Caudate nucleus (tissue), 63 donors: ENCODE measurements at places on chromosomes 5 and 9.

DNA sequence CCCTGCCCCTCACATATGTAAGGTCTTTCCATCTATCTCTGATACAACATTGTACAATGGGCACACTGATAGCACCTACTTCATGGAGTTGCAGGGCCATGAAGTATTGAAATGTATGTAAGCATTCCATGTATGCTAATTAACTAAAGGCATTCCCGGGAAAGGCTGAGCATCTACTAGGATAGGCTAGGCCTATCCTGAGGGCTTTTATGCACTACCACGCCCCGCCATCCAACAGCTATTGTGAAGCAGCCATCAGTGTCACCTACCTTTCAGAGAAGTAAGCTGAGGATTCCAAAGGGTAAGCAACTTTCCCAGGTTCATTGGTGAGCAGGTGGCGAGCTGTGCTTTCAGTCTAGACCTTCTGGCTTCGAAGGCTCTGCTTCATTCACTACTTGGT, 47.6 kb downstream of the NSG2 start:
- DNase-seq = no peak

- DNase-seq = no peak
These were observed 17.4 kb upstream of the ARSI start for GRCh38 chr5:150320044-150320613.

DNA sequence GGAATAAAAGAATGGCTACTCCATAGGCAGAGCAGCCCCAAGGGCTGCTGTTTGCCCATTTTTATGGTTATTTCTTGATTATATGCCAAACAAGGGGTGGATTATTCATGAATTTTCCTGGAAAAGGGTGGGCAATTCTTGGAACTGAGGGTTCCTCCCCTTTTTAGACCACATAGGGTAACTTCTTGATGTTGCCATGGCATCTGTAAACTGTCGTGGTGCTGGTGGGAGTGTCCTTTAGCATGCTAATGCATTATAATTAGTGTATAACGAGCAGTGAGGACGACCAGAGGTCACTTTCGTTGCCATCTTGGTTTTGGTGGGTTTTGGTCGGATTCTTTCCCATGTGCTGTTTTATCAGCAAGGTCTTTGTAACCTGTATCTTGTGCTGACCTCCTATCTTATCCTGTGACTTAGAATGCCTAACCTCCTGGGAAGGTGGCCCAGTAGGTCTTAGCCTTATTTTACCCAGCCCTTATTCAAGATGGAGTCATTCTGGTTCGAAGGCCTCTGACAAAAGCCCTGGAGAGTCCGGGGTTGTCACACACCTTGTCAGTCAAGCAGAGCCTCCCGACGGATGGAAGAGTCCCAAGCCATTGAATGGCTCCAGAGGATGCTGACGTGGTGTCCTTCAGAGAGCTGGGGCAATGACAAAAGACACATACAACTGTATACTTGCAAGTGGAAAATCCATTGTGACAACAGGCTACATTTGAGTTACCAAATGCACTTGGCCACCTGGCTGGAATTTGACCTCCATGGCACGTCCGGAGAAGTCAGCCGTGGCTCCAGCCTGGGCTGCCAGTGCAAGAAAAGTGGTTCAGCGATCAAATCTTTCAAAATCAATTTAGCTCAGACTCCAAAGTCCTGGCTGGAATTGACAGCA, 67.1 kb upstream of the CLINT1 start:
- no peak for DNase-seq

GRCh38 chr9:79555474-79556089, 16.2 kb upstream of the TLE4 start:
- DNase-seq = no peak

GRCh38 chr9:35689542-35690293, at the start of gene TPM2:
TPM2 (minus strand) TSS chr9:35689925; CDS start chr9:35689817, 108 bp downstream.
- no peak for DNase-seq

- DNase-seq = no peak
These were observed 50.7 kb upstream of the UBAC1 start for GRCh38 chr9:136011703-136012496.

- no peak for DNase-seq
These were observed 211.2 kb downstream of the GOLPH3 start for GRCh38 chr5:31962871-31963307.

GRCh38 chr5:54646356-54647101, 129.0 kb downstream of the SNX18 start:
- no peak for DNase-seq

DNA sequence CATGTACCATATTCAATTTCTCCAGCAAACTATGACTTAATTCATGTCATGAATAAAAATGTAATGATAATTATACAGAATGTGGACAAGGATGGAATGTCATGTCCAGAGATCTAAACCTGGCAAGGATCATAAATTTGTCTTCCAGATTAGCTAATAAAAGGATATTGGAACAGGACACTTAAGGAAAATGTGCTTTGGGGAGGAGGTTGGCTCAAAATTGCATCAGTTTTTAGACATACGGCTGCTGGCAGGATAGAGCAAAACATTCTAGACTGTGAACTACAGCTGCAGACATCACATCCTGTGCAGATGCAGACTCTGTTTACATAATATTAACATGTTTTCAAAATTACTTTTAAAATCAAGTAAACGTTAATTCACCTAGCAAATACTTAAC, 248.4 kb downstream of the TLR4 start:
- DNase-seq = no peak

GRCh38 chr5:162456086-162456485, 388.5 kb downstream of the GABRG2 start:
- DNase-seq = no peak

DNA sequence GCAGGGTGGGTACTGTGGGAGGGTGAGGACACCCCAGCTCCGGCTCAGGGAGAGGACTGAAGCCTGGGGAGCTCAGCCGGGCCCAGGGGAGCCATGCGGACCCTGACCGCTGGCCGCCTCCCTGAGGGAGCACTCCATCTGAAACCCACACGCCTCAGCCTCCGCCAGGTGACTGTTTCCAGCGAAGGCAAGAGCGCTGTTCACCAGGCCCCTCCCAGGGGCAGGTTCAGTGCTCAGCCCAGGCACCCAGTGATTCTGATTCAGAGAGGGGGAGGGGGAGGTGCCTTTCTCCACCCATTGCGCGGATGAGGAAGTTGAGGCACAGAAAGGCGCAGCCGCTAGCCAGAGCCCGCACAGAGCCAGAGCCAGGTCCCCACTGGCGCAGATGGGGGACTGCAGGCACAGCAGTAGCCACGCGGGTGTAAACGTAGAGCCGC, 27.0 kb downstream of the ADGRD2 start:
- no peak for DNase-seq

GRCh38 chr5:15260356-15261268, 239.4 kb upstream of the FBXL7 start:
- DNase-seq = no peak

DNA sequence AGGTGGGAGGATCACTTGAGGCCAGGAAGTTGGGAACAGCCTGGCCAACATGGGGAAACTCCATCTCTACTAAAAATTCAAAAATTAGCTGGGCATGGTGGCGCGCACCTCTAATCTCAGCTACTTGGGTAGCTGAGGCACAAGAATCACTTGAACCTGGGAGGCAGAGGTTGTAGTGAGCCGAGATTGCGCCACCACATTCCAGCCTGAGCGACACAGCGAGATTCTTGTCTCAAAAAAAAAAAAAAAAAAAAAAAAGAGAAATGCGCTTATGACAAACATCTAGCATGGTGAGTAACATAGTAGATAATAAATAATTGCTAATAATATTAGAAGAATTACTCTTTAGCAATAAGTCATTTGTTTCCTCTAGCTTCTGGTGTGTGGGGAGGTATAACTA, 25.9 kb downstream of the RUSC2 start:
- DNase-seq = no peak

- DNase-seq = no peak
These were observed 106.5 kb upstream of the EGFLAM start for GRCh38 chr5:38151878-38152277.

GRCh38 chr5:145762833-145763232, 72.3 kb downstream of the PRELID2 start:
- DNase-seq = no peak

DNA sequence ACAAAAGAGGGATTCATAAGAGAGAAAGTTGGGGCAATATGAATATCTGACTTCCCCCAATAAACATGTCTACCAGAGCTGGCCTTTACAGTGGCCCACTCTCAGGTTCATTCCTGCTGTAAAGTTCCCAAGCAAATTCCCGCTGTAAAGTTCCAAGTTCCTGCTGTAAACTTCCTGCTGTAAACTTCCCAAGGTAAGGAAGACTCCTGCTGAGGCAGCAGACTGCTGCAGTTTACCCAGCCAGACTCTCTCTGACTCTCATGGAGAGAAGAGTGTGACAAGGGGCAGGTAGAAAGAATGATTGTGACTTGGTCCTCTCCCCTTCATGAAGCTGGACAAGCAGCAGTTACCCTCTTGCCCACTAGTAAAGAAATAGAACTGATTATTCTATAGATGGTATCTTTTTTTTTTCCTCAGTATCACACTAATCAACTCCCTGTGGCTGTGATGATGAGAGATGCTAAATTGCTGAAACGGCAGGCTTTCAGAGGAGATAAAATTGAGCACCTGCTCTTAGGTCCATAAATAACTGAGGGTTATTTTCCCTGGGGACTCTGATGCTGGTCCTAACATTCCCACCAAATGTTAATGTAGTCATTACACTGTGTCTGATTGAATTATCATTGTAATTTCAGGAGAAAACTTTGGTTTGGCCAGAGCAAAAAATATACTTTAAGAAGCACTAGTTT, 220.4 kb downstream of the PARP8 start:
- no peak for DNase-seq

GRCh38 chr9:94799578-94800264, 73.2 kb downstream of the AOPEP start:
- DNase-seq = no peak

- no peak for DNase-seq
These were observed 44.0 kb downstream of the LYRM7 start for GRCh38 chr5:131214609-131215227.

DNA sequence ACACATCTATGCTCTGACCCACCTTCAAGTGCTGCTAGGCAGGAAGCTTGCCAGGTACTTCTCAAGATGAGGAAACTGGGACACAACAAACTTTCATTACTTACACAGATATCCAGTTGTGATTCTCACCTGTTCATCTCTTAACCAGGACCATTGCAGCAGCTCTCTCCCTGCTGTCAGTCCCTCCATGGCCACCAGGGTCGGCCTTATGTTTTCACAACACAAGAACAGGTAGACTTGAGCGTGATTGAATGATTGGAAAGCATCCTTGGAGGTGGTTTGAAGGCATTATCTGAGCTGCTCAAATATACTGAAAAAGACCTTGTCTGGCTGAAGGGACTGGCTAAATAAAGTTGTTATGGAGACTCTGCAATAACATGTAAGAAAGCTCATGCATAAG, 94.4 kb downstream of the MTREX start:
- DNase-seq = no peak

- no peak for DNase-seq
These were observed 1.7 kb downstream of the GFM2 start for GRCh38 chr5:74765201-74765600.

DNA sequence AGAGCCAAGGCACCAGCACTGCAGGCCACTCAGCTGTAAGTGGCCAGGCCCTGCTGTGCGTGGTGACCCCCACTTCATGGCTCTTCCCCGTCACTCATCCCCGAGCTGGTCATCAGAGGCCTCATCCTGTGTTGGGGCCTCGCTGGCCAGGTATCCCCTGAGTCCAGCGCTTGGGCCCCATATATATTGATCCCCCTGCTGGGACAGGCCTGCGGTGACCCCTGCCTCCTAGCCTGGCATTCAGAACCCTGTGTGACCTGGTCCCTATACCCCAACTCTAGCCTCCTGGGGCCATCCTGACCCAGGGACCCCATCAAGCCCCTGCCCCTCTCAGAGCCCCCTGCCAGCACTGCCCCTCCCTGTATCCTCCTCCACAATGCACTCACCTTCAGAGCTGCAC, 12.7 kb downstream of the GBGT1 start:
- DNase-seq = no peak

DNA sequence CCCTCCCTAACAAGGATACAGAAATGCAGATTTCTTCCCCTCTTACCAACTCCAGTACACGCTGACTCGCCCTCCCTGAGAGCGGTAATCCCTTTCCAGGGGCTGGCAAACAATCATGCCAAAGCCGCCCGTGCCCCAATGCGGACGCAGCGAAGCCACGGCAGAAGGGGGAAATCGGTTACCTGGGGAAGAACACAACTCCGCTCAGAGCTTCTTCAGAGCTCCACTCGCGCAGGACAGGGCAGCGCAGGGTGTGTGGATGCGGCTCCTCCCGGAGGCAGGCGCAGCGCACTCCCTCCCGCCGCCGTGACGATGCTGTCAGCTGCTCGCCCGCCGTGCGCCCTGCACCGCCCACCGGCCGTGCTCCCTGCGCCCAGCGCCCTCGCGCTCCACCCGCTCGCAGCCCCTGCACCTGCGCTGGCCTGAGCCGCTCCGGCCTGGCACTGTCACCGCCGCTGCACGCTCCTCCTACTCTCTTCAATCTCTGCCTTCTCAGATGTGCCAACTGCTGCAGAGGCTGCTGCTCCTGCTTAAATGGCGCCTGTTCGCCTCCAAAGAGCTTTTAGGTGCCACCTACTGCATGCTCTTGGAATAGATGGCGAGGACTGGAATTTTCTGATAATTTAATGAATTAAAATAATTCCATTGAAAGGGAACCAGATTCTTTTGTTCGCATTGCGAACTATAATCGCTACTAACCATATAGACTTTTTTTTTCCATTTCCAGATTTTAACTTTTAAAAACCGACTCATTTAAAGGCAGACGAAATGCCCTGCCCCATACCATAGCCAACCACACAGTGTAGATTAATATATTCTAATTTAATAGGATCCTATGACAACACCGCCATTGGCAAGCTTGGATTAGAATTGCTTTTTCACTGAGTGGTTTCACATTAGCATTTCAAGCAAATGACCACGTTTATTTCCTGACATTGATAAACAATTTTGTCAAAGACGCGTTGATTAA, at the start of gene DIRAS2:
Gene DIRAS2 (minus strand): TSS at position 255 of the 970 bp plus-strand sequence. CDS start 28,997 bp downstream, outside the sequence.
- DNase-seq = peak; percentile 74

DNA sequence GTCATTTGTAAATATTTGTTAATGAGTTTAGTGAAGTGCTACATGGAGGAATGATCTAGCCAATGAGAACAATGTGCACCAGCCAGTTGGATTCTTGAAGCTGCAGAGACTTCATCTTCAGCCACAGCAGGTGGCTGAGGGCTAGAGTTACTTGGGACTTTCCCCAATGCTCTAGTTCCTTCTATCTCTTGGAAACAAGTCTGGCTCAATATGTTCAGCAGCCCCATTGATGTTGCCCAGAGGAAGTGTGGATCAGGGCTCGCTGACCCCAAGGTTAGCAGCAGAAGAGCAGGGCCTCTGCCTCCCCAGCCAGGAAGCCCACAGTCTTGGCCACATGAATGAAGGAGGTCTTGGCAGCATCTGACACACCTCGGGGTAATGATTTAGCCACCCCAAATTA, 117.5 kb downstream of the SLC1A3 start:
- DNase-seq = no peak

- DNase-seq = no peak
These were observed 2.7 kb downstream of the CSF2 start for GRCh38 chr5:132076202-132076830.

- no peak for DNase-seq
These were observed 156.9 kb downstream of the COL23A1 start for GRCh38 chr5:178433273-178433775.

- peak; percentile 55 for DNase-seq
These were observed at the start of gene PHF19 for GRCh38 chr9:120876842-120877240. PHF19 (minus strand) TSS chr9:120877188; CDS start chr9:120874741, 2,447 bp downstream.
